ENCODE measurements at places on chromosomes 6 and 20. TPM values are rescaled to one million over a fixed set of nuclear protein-coding genes. Genes with fewer than 3 reads are reported as not detected.

MUC21 gene
- total RNA-seq = not detected

HLA-DOB gene
- total RNA-seq = not detected

GSTA3 gene
- not detected for total RNA-seq

CDH26 gene
- 0.44 TPM for total RNA-seq

Data from Caki2 (cell line).